ENCODE measurements at places on chromosomes 5 and 9.

DNA sequence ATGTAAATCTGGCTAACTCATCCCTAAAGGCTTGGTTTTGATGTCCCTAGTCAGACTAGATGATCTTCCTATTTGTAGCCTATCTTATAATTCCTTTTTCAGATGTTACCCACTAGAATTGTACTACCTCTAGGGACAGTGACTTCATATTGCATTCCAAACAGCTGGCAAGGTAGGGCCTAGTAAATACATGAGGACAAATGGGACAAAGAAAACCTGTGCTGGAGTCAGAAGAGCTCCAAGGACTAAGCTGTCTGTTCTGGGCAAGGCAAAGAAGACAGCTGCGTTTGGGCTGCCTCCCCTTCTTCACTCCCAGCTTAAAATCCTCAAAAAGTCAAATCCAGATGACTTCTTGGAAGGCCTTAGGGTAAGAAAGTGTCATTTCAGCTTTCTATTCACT lies 10.0 kb downstream of the DMXL1 start:
- DNase-seq = no peak

GRCh38 chr5:116265471-116265870 lies 180.6 kb downstream of the COMMD10 start:
- no peak for DNase-seq

GRCh38 chr5:135242021-135242865 lies 156.8 kb downstream of the MACROH2A1 start:
- no peak for DNase-seq

DNA sequence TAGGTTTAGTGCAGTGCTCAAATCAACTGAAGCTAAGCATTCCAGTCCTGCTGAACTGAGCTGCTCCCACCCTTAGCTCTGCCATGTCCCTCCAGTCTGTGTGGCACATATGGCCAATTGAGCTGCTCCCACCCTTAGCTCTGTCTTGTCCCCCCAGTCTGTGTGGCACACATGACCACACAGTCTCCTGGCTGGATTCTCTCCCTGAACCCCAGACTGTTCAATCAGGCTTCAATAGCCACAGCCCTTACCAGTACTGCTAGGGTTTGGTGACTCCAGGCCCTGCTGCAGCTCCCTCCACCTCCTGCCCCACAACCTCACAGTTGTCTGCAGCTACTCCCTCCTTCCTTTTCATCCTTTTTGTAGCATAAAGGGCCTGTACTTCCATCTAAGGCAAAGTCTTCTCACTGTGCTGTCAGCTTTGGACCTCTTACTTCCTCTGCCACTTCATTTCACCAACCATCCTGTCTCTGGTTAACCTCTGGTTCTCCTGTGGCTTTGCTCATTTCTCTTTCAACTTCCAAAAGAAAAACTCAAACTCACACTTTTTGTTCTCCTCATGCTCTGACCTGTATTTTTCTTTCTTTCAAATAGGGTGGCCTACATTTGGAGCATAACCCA lies 50.8 kb downstream of the ADAMTS12 start:
- no peak for DNase-seq

DNA sequence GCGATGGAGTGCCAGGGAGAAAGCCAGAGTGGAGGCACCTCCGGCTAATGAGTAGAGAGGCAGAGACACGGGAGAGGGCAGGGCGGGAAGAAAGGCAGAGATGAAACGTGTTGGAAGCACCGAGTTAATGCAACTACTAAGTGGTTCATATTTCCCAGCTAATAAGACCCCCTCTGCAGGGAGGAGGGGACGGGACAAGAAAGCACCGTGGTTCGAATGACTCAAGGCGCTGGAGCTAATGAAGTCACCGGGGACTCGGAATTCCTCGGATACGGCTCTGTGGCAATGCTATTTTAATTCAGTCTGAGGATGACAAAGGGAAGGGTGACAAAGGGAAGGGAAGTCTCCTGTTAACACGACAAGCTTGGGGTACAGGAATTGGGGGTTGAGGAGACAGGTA lies 54.5 kb upstream of the RAPGEF1 start:
- DNase-seq = no peak

DNA sequence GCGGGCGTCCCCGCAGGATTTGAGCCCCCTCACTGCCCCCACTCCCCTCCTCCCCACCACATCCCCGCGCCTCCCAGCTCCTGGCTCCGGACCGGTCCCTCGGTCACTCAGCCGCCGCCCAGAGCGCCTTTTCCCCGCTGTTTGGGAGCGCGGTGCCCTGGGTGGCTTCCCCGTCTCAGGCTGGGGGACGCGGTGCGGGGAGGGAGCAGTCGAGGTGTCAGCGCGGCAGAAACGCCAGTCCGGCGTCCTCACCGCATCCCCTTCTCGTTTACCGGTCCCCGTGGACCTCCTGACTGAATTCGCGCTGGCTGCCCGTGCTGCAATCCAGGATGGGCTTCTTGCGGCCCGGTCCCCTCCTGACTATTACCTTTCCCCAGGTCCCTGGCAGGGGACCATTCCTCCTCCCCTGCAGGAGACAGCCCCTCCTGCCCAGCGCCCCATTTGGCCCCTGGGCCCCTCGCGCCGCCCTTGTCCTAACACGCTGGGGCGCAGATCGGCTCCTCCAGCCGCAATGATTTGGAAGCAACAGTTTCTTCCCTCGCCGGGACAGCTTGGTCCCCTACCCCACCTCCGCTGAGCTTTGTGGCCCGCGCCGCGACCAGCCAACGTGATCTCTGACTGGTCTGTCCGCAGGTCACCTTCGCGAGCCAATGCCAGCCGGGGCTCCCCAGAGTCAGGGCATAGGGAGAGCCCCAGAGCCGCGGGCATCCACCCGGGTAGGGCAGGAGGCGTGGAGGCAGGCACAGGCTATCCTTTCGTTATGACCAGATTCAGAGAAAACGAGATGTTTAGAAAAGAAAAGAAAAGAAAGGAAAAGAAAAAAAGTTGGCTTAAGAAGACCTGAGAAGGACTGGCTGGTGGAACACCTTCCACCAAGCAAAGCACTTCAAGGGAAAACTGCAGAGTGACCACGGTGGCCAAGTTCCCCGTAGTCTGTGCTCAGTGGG lies 1.2 kb downstream of the ANKRD33B start:
- DNase-seq = peak; percentile 39

DNA sequence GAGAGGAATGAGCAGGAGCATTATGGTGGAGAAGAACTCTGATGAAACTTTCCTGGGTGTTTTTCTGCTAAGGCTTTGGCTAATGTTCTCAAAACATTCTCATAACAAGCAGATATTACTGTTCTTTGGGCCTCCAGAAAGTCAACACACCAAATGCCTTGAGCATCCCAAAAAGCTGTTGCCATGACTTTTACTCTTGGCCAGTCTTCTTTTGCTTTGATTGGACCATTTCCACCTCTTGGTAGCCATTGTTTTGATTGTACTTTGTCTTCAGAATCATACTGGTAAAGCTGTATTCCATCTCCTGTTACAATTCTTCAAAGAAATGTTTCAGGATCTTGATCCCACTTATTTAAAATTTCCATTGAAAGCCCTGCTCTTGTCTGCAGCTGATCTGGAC lies 139.6 kb downstream of the MAN2A1 start:
- DNase-seq = no peak

DNA sequence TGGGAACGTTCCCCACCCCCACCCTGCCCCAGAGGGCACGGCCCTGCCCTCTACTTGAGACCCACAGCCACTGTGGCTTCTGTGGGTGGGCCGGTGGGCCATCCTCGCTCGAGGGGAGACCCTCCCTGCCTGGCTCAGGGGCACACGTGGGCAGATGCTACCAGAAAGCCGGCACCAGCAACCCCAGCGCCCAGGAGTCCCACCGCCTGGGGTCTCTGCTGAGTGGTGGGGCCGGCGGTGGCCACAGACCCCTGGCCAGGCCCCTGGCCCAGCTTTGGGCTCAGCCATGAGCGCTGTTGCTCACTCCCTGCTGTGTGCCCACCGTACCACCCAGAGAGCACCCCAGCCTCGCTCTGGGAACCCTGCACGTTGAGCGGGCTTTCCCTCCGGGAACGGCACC lies 16.5 kb upstream of the NRARP start:
- no peak for DNase-seq

DNA sequence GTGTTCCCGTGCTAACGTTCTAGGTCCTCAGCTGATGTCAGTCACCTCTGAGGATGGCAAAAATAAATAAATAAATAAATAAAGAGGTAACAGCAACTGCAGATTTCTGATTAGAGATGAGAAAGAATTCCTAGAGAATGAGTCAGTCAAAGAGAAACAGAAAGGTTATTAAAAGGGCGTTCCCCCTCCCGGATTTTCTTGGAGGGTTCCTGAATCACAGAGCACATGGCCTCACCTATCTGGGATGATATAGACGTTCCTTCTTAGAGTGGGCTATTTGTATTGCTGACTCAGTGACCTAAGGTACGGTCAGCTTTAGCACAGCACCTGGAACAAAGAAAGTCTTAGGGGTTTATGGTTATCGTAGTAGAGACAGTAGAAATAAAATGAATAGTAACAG lies 30.6 kb downstream of the HTR4 start:
- DNase-seq = no peak

- no peak for DNase-seq
Observed at GRCh38 chr5:415928-416635, 26.9 kb upstream of the EXOC3 start.

- no peak for DNase-seq
Observed at GRCh38 chr9:116152390-116152789, 1.2 kb upstream of the PAPPA start.

DNA sequence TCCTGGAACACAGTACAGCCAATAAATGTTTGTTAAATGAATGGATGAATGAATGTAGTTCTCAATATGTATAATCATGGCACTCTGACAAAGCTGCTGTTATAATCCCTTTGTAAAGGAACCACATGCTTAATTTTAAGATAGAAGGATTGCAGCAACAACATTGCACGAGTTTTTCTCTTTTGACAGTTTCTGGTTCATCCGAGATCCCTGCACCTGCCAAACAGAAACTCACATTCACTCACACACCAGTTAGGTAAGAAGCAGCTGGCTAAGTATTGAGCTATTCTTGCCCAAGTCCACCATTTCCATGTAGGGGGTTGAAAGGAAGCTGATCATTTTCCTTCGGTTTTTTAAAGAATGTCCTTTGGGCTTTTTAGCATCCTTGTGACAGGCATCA lies 133.7 kb upstream of the MAP1B start:
- DNase-seq = no peak

- DNase-seq = peak; percentile 69
Observed at GRCh38 chr9:130235558-130236435, 29.8 kb upstream of the HMCN2 start.

- DNase-seq = no peak
Observed at GRCh38 chr9:133117271-133118178, 3.5 kb downstream of the RALGDS start.

DNA sequence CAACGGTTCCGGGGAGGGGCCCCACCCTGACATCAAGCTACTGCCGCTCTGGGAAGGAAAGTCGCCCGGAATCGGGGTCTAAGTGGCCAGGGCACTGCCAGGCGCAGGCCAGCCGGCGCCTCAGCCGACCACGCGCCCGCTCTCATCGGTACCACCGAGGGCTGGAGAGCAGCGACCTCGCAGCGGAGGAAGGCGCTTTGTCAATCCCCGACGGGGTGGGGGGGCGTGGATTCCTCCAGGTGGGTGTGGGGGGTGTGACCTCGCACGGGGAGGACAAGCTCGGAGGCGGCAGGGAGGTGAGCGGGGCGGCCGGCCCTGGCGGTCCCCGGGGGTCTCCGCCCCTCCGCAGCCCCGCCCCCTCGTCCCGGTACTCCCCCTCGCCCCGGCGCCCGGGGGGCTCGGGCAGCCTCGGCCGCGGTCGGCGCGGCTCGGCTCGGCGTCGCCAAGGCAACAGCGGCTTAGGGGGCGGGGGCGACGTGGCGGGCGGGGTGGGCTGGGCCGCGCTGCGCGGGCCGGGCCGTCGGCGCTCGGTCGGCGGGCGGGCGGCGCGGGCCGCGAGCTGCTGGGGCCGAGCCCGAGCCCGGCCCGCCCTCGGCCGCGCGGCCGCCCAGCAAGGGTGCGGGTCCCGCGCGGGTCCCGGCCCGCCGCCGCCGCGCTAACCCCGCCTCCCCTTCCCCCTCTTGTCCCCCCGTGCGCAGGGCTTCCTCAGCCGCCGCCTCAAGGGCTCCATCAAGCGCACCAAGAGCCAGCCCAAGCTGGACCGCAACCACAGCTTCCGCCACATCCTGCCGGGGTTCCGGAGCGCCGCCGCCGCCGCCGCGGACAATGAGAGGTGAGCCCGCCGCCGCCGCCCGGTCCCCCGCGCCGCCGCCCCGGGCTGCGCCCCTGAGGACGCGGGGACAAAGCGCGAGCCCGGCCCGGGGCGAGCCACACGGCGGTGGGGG lies 47.5 kb downstream of the DAB2IP start:
- DNase-seq = peak; percentile 27

- DNase-seq = no peak
Observed at GRCh38 chr9:106622164-106622487, 240.8 kb upstream of the ZNF462 start.

DNA sequence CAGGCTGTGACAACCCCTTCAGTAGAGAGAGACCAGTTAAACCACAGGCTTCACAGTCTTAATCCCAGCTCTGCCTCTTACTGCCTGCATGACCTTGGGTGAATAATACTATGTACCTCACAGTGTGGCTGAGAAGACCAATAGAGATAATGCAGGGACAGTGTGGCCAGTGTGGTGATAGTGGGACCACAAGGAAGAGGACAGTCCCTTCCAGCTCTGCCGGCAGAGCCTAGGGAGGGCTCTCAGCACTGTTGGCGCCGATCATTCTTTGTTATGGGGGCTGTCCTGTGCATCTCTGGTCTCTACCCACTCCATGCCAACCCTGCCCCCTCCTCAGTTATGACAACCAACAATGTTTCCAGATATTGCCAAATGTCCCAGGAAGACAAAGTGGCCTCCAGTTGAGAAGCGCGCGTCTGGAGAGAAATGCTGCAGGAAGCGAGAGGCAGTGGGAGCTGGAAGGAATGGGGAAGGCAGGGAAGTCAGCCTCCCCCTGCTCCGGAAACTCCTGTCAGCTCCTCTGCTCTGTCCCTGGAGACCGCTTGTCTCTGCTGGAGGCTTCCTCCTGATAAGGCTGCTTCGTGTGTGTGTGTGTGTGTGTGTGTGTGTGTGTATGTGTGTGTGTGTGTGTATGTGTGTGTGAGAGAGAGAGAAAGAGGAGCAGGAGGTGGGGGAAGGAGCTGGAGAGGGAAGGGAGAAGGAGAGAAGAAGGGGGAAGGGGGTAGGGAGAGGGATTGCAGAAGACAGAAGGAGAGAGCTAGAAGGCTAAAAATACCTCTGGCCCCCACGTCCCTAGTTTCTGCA lies 31.8 kb upstream of the FABP6 start:
- DNase-seq = no peak

- DNase-seq = peak; percentile 71
Observed at GRCh38 chr5:58462623-58463230, 2.8 kb upstream of the PLK2 start.

GRCh38 chr9:97990259-97990658 lies 7.1 kb downstream of the ANP32B start:
- no peak for DNase-seq

DNA sequence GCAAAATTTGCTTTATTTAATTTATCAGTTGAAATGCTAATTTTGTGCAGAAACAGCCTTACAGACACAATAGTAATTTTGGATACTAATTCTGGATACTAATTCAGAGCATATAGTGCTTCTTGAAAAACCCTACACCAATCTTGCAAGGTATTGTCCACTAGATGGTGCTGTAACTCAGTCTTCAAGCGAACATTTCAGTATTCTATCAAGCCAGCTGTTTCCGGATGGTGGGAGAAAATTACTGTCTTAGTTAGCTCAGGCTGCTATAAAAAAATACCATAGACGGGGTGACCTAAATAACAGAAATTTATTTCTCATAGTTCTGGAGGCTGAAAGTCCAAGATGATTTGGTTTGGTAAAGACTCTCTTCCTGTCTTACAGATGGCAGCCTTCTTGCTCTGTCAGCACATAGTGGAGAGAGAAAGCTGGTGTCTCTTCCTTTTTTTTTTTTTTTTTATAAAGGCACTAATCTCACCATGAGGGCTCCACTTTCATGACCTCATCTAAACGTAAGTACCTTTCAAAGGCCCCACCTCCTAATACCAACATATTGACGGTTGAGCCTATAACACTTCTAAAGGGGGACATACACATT lies 1306.5 kb upstream of the CDH9 start:
- DNase-seq = peak; percentile 27
